Lung microvascular endothelial cell (primary cell): ENCODE measurements at places on chromosomes 1 and 21. TPM values are rescaled to one million over a fixed set of nuclear protein-coding genes. Genes with fewer than 3 reads are reported as not detected.

The CFAP74 gene
- not detected in 2 replicates for total RNA-seq

GRCh38 chr1:77394166-77394565 is 112.3 kb downstream of the AK5 start:
- DNase-seq: no peak

DNA sequence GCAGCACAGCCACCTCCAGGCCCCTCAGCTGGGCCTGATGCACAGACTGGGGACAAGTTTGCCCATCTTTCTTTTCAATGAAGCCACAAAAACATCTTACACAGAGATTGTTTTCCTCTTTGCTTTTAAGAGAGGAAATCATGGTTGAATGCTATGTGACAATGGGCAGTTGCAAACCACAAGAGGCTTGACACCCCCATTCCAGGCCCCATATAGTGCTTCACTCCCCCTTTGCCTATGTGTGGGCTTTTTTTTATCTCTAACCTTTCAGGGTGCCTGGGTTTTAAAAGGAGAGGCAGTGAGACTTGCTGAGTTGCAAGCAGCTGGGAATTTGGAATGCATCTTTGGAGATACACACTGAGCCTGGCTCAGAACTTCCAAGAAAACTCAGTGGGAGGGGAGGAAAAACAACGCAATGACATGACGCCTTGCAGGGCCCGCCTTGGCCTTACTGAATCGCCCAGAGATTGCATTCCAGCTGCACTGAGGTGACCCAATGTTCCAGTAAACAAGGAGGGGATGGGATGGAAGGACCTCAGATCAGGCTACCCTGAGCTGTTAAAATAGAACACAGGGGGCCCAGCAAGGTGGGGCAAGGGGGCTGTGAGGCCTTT is 145.2 kb upstream of the ZNF648 start:
- no peak for DNase-seq

DNA sequence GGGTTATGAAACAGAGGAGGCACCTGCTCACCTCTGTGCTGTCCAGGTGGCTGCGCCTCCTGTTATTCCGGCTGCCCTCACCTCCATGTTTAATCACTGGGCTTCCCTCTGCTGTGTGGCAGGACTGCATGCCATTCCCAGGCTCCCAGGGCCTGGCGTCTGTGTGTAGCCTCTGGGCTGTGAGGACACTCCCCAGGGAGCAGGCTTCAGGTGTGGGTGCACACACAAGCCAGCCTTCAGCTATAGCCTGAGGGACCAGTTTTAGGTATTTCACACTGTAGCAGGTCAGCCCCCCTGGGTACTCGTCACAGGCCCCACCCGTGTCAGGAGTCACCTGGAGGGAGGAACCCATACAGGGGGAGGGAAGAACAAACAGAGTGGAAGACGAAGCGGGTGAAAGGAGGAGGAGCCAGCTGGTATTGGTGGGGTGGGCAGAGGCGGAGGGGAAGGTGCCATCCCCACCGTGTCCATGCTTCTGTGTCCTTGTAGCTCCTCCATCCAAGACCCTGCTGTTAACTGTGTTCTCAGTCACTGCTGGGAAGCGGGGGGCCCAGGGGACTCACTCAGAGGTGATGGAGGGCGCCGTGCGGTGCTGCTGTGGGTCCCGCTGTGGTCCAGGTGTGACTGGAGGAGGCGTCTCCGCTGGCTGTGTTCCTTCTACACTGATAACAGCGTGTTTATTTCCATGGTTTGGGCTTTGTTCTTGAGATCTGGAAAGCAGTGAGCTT is 158.6 kb downstream of the PGBD5 start:
- no peak for DNase-seq

GRCh38 chr1:44642255-44642654 is 32.0 kb downstream of the TMEM53 start:
- no peak for DNase-seq

DNA sequence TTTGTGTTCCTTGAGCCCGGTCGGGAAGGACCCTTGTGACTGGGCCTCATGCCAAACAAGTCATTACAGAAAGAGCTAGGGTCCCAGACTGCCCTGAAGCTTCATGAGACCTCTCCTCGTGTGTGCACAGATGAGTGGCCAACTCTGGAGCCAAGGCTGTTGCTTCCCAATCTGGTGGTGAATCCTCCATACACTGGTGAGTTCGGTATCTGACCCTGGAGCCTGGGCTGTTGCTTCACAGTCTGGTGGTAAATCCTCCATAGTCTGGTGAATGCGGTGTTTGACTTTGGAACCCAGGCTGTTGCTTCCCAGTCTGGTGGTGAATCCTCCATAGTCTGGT is 737.8 kb downstream of the MATN1 start:
- no peak for DNase-seq

- no peak for DNase-seq
Observed at GRCh38 chr1:116794804-116795481, 40.7 kb downstream of the CD2 start.

DNA sequence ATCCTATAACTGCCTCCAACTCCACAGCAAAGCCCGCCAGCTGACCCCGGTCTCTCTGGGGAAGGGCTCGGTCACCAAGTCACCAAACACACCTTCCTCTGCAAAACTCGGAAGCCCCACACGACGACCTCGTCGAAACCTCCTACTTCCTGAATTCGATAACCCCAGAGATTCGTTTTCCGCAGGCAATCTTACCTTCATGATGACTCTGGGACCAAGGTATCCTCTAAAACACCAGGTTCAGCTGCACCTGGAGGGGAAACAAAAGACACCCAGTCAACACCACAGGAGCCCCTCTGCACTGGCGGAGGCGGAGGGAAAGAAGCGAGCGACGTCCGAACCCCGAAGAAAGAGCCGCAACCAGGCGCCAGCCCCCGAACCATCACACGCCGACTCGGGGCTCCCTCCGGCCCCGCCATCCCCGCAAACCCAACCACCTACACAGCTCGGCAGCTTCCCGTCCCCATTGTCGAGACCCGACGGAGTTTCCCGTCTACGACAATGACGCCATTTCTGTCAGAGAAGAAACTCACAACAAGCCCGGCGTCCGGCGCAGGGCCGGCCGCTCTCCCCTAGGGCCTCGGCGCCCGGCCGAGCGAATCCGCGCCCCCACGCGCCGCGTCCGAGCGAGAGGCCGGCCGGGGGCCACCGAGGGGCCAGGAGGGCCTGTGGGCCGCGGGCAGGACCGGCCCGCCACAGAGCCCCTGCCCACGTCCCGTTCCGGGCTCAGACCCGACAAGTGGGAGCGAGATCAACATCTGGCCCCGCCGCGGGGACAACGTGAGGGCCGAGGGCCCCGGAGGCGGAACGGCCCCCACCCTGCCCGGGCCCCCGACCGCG is 1.0 kb downstream of the ARID4B start:
- peak; percentile 61 for DNase-seq

The ABCG1 gene
- 76.9 and 156 TPM in 2 replicates for total RNA-seq

The TMEM59 gene
- total RNA-seq: 198 and 425 TPM in 2 replicates

DNA sequence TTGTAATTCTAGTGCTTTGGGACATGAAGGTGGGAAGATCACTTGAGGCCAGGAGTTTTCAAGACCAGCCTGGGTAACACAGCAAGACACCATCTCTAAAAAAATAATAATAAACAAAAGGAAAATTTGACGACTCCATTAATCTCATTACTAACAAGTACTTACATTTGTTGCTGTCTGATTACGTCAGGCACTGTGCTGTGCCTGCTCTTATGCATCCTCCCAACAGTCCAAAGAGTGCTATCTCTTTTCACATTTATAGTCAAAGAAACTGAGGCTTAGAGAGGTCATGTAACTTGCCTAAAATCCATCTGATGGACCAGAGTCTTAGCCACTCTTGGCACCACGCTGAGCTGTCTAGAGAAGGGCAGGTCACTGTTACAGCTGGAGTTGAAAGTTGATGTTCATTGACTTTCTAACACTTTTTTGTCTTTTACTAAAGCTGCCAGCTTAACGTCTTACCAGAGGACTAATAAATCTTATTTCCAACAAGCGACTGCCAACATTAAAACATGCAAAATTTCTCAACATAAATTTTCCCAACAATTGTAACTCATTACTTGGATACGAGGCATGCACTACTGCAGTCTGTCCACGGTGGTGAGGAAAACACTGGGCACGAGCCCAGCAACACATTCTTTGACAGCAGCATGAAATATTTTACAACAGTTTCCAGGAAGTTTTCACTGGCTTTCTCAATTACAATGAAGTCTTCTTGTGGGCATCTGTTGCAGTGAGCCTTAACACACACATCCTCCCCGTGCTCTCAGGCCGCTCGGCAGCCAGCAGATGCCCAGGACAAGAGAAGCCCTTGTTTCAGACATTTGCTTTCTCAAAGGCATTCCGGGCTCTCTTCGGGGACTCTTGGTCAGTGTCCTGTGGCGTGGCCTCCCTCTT is 262.9 kb upstream of the PROX1 start:
- DNase-seq: peak; percentile 75

The FAM151A gene
- total RNA-seq: not detected in 2 replicates

DNA sequence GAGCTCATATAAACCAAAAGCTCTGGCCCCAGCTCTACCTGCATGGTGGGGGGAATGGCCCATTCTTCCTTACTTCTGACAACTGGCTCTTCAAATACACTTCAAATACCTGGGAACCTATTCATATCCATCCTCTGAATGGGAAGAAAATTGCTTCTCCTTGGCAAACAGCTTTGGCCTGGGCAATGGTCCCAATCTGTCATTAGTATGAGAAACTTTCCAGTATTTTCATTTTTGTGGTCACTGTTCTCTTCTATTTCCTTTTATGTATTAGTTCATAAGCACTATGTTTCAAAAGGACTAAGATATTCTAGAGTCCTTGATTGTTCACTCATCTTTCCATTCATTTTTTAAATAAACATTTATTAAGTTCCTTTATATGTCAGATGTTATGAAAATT is 5.2 kb upstream of the HSD3B2 start:
- DNase-seq: no peak

DNA sequence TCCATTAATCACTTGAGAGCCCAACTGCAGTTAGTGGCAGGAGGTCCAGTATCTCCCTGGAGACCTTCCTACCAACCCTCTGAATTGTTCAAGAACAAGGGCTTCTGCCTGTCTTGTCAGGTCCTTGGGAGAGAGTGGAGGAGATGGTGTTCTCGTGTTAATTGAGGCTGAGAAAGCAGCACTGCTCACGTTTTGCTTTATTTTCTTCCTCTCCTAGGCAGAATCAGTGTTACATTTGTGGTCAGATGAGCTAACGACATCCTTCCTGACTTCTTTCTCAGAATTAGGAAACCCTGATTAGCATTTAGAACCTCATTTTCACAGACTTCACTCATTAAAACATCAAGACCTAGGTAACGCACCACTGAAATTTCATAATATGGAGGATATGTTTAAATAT is 26.4 kb upstream of the LRIG2 start:
- DNase-seq: no peak

The HHIPL2 gene
- total RNA-seq: not detected in 2 replicates

The NPR1 gene
- total RNA-seq: 5.9 and 17.3 TPM in 2 replicates

- DNase-seq: no peak
Observed at GRCh38 chr1:211731456-211732292, 56.3 kb upstream of the NEK2 start.

DNA sequence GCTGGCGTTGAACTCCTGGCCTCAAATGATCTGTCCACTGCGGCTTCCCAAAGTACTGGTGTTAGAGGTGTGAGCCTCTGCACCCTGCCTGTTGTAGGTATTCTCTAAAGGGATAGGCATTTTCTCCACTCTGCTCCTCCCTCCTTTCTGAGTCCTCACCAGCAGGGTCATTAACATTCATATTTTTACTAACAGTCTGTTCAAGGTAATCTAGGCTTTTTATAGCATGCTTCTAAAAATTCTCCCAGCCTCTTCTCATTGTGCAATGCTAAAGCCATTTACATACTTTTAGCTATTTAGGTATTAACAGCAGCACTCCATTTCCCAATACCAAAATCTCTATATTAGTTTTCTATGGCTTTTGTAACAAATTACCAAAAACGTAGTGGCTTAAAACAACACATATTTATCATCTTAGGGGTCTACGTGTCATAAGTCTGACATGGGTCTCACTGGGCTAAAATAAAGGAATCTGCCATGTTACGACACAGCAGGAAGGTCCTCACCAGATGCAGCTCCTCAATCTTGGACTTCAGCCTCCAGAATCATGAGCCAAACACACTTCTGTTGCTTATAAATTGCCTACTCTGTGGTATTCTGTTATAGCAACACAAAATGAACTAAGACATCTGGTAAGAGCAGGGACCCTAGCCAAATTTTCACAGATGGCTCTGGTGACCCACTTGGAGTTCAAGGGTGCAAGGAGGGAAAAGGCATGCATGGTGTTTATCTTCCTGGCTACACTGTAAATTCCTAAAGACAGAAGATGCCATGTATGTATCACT is 2.9 kb upstream of the SLC2A7 start:
- no peak for DNase-seq

- no peak for DNase-seq
Observed at GRCh38 chr1:36709869-36710481, 227.3 kb upstream of the CSF3R start.
